T-cell (primary cell): ENCODE measurements at places on chromosomes 2 and 18. TPM values are rescaled to one million over a fixed set of nuclear protein-coding genes. Genes with fewer than 3 reads are reported as not detected.

GRCh38 chr18:45981821-45982220, 14.7 kb upstream of the EPG5 start:
- H3K36me3 ChIP-seq: no peaks in the 10 kb centered on the region
- H3K27ac ChIP-seq: no peak overlapping the region
- no peaks in the 10 kb centered on the region for H3K27me3 ChIP-seq
- no peak overlapping the region for H3K4me3 ChIP-seq

SCYGR5 gene
- total RNA-seq: not detected

DNA sequence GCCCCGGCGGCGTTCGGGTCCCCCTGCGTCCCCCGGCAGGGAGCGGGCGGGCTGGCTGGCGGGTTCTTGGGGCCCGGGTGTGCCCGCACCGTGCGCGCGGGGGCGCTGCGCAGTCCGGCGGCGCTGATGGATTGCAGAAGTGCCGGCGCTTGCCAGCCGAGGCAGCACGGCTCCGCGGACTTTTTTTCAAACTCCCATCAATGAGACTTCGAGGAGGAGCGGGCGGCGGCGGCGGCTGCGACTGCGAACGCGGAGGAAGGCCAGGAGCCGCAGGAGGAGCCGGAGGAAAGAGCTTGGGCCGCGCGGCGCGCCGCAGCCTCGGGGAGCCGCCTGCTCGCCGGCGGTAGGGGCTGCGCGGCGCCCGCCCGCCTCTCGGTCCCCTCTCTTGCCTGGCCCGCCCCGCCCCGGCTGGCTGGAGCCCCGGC, at the start of gene GLI2:
Gene GLI2, plus strand, starts transcription at position 123 of the 425 bp plus-strand sequence. CDS start 61,453 bp downstream, outside the sequence.
- H3K4me1 ChIP-seq: no peaks in the 10 kb centered on the region
- H3K27ac ChIP-seq: no peak within 1 kb of the TSS
- no peak for DNase-seq
- no peak within 1 kb of the TSS for H3K4me3 ChIP-seq
- H3K27me3 ChIP-seq: peaks cover 21% of the 10 kb centered on the region
- no peaks in the 10 kb centered on the region for H3K36me3 ChIP-seq

GRCh38 chr2:170815746-170816503, 762 bp upstream of the GAD1 start:
- peaks cover 82% of the 10 kb centered on the region for H3K27me3 ChIP-seq
- H3K4me3 ChIP-seq: peak overlapping the region; percentile 35
- peak; percentile 51 for DNase-seq
- no peak overlapping the region for H3K27ac ChIP-seq
- no peaks in the 10 kb centered on the region for H3K36me3 ChIP-seq

DNA sequence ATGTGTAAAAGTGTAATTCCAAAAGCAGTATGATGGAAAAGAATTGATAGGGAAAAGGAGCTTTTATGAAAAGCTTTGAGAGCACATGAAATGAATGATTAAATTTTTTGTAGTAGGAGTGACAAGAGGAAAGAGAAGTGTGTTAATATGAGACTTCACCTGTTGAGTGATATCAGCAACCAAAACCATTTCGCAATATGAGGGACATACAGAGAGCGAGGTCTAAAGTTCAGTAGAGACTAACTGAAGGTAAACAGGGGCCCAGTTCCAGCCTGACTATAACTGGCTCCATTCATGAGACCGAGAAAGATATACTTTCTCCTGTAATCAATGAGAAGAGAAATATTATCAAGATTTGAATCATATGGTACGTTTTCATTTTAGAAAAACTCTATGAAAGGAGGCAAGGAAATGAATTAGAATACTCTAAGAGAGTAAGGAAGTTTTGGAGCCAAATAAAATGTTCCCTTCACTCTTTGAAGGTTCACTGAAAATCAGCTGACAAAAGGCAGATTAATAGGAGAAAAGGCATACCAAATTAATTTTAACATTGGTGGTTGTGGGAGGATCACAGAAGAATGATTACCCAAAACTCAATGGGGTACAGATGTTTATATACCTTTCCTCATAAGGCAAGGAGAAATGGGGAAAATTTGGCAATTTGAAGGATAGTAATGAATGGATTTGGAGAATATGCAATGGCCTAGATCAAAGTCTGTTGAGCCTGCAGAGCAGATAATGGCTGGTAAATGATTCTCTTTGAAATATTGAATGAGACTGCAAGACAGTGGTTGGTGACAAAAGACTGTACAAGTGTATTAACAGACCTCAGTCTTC, 932.2 kb downstream of the TDRD15 start:
- no peaks in the 10 kb centered on the region for H3K27me3 ChIP-seq
- no peak for DNase-seq
- no peaks in the 10 kb centered on the region for H3K4me1 ChIP-seq
- H3K36me3 ChIP-seq: no peaks in the 10 kb centered on the region

BCL11A gene
- total RNA-seq: 4.6 TPM
